ENCODE measurements at places on chromosomes 12 and 14.

DNA sequence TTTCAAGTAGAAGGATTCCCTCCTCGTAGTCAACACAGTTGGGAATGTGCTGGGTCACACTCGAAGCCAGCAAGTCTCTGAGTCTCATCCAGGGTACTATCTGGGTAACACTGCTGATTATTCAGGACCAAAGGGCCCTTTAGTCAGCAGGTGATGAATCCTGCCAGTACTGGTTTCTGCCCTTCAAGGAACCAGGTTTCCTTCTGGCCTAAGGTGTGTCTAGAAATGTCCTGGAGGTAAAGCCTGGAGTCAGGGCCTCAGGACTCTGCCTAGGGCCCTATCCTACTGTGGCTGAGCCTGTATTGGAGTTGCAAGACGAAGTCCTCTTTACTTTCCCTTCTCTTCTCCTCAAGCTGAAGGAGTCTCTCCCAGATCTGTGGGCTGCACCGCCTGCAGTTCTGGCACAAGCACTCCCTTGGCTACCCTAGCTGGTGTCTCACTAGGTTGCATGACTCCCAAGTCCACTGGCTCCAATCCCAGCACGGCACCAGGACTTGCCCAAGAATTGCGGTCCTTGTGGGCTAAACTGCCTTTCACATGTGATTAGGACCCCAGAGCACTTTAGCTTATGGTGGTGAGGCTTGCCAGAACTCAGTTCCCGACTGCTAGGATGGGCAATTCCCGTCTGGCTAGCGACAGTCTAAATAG, 193.7 kb upstream of the PDE3A start:
- DNase-seq: no peak

GRCh38 chr14:46464341-46464740, 187.2 kb downstream of the RPL10L start:
- DNase-seq: no peak

DNA sequence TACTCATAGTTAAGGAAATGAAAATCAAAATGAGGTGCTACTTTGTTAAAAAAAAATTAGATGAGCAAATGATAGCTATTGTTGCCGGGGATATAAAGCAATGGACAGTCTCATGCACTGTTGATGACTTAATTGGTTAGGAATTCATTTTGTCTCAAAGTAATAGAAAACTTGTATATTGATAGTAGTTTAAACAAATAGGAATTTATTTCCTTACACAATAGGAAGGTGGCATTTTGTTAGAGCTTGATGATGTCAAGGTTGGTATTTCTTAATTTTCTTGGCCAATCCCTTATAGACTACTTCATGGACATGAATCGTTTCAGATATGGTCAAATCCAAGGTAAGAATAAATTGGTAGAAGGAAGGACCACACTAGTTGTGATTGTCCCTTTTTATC, 7.8 kb downstream of the PRPF39 start:
- no peak for DNase-seq

DNA sequence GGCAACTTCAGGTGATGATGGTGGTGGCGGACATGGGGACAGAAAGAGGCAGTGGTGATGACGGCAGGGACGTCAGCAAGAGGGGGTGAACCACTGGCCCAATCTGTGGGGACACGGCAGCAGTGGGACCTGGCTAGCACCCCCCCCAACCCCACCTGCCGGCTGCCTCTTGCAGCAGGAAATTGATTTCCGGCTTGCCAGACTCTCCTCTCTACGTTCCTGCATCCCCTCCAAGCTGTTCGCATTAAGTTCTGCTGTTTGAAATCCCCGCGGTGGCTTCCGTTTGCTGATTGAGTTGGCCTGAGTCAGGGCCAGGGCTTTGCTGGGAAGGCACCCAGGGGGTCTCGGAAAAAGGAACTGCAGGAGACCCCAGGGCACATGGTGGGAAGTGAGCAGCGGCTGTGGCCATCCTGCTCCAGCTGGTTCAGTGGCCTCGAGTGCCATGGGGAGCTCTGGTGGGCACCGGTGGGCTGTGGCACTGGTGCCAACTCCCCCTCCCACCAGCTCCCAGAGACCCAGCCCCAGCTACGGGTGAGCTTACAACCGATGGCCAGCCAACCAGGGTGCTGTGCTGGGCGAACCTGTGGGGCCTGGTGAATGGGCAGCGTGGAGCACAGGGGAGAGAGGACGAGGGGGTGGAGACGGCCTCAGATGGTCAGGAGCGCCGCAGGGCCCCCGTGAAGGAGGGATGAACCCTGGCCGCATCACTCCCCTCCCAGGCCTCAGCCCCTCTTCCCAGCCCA, 14.6 kb upstream of the NUDT14 start:
- DNase-seq: no peak

GRCh38 chr14:75978249-75978731, 3.5 kb downstream of the TGFB3 start:
- no peak for DNase-seq

- no peak for DNase-seq
Observed at GRCh38 chr12:102631274-102631673, 150.9 kb upstream of the IGF1 start.

DNA sequence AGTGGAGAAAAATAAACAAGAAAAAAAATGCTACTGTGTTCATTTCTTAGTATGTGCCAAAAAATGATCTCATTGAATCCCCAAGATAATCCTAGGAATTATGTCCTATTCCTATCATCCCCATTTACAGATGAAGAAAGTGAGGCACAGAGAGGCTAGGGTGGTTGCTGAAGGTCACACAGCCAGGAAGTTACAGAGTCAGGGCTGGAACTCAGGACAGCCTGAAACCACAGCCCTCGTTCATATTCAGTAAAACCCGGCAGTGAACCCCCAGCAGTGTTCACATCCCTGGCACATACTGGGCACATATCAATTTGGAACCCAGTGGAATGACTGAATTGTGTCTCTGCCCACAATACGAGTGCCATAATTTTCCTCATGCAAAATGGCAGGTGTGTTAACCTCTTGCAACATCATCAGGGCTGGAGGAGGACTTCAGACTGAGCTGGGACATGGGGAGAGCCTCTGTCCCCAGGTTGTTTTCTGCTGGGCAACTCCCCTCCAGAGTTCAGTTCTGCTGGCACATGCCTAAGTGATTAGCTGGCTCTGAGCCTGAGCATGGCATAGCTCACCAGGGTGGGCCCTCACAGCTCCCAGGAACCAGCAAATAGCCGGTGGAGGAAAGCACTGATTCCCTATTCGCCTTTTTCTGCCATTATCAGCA, 2.0 kb upstream of the PPP1CC start:
- no peak for DNase-seq

DNA sequence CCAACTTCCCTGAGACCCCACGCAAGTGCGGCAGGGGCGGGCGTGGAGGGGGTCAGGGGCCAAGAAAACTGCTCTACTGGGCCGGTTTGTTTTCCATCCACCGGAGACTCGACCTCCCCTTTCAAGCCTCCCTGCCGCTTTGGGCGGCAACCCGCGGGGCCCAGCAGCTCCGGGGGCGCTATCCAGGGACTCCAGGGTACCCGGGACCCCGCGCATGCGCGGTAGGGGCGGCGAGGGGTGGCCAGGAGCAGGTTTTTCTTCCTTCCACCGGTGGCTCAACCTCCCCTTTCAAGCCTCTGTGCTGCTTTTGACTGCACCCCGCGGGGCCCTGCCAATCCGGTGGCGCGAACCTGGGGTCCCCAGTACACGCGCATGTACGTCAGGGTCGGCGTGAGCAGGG, 323.5 kb downstream of the ALG10 start:
- DNase-seq: no peak

DNA sequence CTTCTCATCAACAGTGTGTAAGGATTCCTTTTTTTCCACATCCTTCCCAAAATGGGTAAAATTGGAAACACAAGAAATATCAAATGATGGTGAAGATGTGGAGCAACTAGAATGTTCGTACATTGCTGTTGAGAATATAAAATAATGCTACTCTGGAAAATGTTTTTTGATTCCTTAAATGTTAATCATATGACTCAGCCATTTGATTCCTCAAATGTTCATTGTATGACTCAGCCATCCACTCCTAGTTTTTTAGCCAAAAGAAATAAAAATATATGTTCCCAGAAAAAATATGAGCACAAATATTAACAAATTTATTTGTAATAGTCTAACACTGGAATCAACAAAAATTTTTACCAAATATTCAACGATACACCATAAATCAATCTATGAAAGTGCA, 1108.6 kb downstream of the LRFN5 start:
- no peak for DNase-seq

- DNase-seq: no peak
Observed at GRCh38 chr14:88612981-88613380, 50.1 kb downstream of the ZC3H14 start.

DNA sequence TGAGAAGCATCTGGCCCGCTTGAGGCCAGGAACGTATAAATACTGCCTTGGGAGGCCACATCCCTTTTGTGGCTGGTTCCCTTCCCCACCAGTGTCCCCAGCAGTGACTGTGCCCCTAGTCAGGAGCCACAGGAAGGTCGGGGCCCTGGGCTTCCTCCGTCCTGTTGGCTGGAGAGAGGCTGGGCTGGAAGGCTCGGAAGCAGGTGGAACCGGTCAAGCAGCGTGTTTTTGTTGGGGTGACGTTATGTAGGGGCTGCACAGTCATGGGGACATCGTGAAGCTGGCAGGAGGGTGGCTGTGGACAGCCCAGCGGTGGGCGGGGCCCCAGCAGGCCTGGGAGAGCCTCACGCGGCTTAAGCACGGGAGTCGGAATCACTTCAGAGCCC, 10.1 kb downstream of the XRCC3 start:
- no peak for DNase-seq

- no peak for DNase-seq
Observed at GRCh38 chr14:97959251-97959650, 1162.1 kb downstream of the VRK1 start.

GRCh38 chr14:44970907-44971306, 8.9 kb downstream of the TOGARAM1 start:
- DNase-seq: no peak

- no peak for DNase-seq
Observed at GRCh38 chr14:65267856-65268255, 144.7 kb upstream of the FUT8 start.

GRCh38 chr14:75067212-75067611, 2.2 kb upstream of the ZC2HC1C start:
- no peak for DNase-seq

- DNase-seq: no peak
Observed at GRCh38 chr12:13404111-13404628, 207.6 kb downstream of the EMP1 start.

- no peak for DNase-seq
Observed at GRCh38 chr12:4118601-4119156, 154.9 kb upstream of the CCND2 start.

DNA sequence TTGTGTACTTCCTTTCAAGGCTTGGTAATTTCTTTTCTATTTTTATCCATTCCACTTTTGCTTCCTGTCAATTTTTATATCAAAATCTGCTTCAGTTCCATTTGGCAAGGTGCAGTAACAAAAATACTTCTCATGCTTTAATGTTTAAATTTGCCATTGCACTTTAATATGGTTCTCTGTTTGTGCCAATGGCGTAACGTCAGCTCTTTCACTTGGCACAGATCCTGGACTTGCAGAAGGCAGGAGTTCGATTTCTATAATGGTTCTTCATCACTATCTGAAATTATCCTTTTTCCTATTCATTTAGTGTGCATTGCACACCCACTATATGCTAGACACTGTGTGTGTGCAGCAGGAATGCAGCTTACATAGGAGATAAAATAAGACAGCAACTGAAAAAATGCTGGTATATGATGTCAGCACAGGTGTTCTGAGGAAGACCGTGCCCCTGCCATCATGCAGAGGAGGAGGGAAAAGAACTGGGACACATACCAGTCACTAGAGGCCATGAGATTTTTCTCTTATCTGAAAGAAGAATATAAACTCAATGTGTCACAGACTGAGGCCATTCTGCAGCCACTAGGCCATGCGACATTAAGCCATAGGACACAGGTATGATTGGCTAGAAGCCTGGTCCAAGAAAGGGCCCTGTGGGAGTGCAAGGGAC, 298.2 kb downstream of the RPAP3 start:
- DNase-seq: no peak

- DNase-seq: no peak
Observed at GRCh38 chr12:30908722-30909348, 17.7 kb upstream of the TSPAN11 start.

DNA sequence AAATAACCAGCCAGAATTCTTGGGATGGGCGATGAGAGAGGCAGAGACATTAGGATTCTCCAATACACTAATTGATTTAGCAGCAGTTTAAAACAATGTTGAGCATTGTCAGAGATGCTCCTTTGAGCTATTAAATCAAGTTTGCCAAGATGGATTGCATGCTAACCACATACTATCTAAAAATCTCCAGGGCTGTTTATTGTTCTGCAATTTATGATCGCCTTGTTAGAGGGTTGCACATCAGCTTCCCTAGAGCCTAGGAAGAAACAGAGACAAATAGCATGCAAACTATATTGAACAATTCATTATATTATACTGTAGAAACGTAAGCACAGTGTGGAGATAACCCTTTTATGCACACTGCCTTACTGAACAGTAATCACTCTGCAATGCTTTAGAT, 599.9 kb downstream of the SOX5 start:
- no peak for DNase-seq

DNA sequence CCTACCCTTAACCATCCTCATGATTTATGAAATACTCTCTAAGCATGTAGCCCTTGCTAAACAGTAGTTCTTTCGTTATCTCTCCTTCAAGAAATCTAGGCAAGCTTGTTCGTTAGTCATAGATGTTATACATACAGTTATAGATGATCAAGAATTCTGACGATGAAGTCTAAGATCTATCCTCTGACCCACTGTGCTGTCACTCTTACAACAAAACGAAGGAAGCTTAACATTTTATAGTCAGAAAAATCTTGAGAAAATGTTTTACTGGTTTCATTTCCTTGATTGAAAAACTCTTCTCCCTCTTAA, 68.9 kb downstream of the SPPL3 start:
- no peak for DNase-seq

DNA sequence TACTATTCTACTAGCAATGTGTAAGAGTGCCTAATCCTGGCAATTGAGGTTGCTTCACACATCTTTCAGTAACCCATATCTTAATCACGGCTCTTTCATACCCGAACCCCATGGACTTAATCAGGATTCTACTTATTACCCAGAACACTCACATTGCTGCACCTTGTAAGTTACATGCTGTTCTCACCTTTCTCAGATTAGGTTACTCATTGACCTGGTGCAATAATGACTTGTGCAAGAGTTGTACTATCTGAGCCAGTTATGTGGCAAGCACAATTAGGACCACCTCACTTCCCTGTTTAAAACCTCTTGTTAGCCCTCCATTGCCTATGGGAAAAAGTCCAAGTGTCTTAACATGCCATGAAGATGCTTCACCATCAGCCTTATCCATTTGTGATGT, 306.7 kb upstream of the E2F7 start:
- no peak for DNase-seq

- DNase-seq: peak; percentile 98
Observed at GRCh38 chr12:47377414-47378221, 297.9 kb upstream of the AMIGO2 start.

DNA sequence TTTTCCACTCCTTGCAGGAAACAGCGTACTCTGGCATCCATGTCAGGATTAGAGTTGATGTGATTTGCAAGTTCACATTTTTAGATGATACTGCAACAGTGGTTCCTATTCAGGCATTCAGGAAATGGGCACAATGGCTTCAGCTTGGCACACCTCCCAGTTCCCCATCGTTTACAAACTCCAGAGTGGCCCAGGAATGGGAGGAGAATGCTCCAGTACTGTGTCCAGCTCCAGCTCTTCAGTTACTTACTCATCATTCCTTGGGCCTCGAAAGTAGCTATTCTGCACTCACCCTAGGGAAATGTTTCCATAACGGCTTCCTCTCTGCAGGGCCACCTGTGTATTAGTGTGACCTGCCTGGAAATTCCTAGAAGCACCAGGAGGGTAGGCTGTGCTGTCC, 239.7 kb upstream of the RGS6 start:
- DNase-seq: no peak

GRCh38 chr12:47754881-47755280, 3.8 kb downstream of the RAPGEF3 start:
- DNase-seq: no peak
